ENCODE measurements at places on chromosomes 5 and 9.

DNA sequence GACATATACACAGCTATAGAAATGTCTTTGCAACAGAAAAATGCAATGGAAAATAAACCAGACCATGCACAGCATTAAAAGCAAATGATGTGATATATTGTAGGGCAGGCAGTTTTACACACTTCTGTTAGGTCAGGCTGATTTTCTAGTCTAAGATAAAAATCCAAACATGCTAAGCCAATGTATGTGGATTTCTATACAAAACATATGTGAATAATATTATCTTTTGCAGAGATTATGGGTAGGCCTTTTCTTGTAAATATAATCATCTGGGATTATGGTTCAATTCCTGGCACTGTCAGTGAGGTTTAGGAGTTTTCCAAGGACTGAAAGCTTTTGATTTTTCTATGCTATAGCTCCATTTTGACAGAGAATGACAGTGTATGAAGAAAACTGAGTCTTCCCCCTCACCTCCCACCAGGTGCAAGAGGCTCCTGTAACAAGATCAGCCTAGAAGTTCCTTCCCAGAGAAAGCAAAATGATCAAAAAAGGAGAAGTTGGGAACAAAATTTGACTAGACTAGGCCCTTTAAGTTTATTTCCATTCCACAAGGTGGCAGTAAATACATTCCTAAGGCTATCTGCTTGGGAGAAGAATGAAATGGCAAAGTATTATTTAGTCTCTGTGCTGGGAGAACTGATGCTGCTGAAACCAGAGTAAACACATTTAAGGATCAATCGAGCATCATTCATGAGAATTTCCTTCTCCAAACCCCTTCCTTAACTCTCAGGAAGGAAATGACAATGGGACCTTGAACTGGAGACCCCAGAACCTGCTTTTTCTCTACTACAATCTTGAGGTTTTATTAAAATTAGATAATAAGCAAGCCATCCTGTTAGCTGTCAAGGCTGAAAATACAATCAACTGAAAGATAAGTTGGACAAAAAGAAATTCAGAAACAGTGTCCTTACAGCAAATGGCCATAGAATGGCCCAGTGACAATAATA is 133.0 kb upstream of the TUT7 start:
- DNase-seq, result no peak

DNA sequence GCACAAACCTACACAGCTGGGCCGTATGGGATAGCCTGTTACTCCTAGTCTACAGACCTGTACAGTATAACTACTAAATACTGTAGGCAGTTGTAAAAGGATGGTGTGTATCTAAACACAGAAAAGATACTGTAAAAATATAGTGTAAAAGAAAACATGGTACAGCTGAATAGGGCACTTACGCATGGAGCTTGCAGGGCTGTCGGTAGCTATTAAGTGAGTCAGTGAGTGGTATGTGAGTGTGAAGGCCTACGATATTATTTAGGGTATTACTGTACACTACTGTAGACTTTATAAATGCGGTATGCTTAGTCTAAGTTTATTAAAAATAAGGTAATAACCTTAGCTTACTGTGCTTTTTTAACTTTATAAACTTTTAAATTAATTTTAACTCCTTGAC is 1.2 kb downstream of the ZCCHC9 start:
- DNase-seq, result no peak

- no peak for DNase-seq
Measured at GRCh38 chr5:36492984-36493654, 113.3 kb upstream of the SLC1A3 start.

DNA sequence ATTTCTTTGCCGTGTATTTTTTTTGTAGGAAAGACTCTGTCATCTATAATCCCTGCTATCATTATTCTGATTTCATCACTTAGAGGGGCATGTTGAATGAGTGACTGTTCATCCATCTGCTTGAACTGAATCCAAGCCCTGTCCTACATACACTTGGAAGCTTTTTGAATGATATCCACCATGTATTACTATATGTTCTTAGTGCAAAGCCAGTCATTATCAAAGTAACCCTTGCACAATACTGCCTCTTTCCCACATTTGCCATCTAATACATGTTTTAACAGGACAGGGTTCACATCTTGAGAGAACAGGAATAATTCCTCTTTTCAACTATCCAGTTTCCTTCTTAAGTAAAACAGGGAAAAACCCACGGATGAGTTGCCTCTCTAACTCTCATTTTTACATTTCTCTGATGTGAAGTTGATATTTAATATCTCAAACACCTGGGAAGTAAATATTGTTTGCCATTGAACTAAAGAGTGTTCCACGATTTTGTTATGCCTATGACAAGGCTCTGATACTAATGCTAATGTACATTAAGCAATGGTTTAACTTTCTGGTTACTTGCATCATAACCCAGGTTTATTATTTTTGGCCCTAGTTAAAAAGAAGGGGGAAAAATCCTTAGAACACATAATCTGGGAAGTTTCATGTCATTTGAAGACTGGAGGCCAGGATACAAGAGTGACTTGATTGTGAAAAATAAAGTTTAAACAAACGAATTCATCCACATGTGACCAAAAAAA is 103.7 kb upstream of the TARS1 start:
- no peak for DNase-seq

GRCh38 chr9:81522716-81523551 is 166.4 kb downstream of the TLE1 start:
- no peak for DNase-seq

DNA sequence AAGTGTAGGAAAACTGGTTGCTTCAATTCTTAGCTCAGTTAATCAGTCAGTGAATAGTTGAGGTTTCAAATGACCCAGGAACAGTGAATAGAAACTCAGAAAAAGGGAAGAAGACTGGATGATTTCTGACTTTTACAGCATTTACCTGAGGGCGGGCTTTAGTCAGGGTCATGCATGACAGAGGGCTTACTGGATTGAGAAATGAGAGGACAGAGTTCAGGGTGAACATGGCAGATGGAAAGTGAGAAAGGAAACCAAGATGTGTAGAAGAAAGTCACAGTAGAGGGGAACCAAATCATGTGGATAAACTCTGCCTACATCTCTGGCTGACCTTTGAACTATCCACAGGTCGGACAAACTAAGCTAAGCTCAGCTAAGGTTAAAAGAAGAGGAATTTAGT is 596.0 kb downstream of the SEMA5A start:
- no peak for DNase-seq

- no peak for DNase-seq
Measured at GRCh38 chr9:114631166-114631565, 20.1 kb downstream of the TMEM268 start.

DNA sequence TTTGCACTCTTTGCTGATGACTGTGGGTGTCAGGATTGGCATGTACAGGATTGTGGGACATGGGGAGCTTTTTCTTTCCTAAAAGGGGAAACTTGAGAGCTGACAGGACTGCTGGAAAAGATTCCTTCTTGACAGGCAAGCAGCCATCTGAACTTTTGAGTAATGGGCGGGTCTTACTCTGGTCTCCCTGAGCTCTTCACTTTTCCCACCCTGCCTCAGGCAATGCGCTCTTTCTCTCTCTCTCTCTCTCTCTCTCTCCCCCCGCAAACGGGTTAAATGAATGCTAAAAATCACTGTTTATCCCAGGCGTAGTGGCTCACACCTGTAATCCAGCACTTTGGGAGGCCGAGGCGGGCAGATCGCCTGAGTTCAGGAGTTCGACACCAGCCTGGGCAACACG is 37.1 kb upstream of the F2RL1 start:
- DNase-seq, result no peak

DNA sequence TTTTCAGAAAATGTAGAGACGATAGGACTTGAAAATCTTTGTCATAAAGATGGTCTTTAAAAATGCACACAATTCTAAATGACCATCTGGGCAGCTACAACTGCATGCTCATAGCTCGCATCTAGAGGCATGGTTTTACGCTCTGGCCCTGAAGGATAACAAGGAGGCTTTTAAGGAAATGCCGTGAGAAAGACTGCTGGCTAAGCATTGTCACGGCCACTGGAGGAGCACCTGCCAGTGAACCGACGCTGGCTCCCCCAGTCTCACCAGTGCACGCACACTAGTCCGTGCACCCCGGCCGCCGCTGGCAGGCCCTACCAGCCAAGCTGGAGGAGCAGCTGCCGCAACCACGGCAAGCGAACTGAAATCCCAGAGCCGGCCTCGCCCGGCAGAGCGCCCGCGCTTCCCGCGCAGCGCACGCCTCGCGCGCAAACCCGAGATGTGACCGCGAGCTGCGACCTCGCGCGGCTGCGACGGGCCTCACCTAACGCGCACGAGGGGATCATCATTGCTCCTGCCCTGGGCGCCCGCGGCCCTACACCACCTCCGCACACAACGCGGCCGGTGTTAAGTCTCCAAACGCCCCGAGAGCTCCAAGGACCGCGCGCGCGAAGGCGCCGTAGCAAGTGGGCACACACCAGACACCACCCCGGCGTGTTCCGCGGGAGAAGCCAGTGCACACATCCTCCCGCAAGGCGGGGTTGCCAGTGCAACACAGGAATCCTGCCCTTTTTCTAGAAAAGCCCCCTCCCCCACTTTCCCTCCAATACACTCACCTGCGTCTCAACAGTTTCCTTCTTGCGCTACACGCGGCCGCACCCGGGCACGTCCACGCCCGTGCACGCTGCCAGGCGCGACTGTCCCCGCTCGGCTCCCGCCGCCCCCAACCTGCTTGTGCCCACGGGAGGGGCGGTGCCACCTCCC is 5.3 kb downstream of the ELAVL2 start:
- no peak for DNase-seq

DNA sequence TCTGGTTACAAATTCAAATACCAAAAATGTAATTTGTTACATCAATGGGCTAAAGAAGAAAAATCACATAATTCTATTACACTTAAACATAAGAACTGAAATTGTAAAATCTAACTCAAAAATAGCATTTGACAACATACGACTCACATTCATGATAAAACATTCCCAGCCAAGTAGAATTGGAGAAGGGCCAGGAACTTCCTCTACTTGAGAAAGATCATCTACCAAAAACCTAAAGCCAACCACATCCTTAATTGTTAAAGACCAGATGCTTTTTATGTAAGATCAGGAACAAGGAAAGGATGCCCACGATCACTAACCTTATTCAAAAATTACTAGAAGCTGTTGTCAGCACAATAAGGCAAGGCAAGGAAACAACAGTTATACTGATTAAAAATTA is 1819.8 kb upstream of the C9orf72 start:
- DNase-seq, result no peak

- DNase-seq, result no peak
Measured at GRCh38 chr5:136199408-136199807, 6.4 kb upstream of the SMIM32 start.

GRCh38 chr5:94244921-94245320 is 373.5 kb downstream of the KIAA0825 start:
- no peak for DNase-seq

DNA sequence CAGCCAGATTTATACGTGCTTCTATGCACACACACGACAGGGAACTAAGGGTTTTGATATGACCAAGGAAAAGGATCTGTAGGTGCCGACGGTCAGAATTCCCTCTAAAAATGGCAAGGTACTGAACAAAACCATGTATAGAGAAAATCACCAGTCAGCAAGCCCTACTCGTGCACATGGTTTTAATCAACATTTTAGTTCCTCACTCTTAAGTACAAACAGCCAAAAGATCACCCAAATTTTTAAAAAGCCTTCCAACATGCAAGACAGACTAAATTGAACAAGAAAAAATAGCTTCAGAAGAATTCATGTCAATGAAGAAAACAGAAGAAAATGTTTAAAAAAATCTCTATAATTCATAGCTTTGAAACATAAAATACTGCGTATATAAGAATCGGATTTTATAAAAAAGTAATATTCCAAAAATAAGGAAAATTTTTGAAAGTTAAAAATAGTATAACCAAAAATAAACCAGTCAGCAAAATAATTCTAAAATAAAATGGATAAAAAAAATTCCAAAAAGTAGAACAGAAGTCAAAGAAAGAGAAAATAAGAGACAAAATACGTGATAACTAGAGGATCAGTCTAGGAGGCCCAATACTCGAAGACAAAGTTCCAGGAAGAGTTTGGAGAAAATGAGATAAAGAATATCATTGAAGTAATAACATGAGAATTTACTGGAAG is 43.0 kb upstream of the KCNV2 start:
- no peak for DNase-seq

DNA sequence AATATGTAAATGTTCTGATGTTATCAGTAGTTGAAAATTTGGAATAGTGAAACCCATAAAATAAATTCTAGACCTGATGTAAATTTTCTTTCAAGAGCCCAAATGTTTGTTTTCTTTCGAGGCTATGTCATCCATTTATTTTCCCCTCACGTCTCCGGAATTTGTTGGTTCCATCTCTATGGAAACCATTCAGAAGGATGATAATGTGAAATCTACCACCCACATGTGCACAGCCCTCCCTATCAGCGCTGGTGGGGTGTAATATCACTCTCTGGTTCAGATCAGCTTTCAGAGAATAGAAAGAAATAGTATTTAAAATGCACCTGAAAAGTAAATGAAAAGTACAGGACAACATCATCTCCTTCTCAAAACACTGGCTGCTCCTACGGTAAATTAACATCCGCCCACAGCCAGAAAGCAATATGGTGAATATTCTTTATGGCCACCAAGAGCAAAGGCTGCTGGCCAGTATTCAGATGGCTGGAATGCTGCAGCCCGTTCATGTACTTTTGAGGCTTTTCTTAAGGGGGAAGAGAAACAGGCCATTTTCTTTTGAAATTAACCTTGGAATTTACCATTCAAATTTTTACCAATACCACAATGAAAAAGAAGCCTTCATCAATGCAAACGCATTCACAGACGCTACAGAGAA is 28.5 kb downstream of the GLDC start:
- DNase-seq, result no peak

DNA sequence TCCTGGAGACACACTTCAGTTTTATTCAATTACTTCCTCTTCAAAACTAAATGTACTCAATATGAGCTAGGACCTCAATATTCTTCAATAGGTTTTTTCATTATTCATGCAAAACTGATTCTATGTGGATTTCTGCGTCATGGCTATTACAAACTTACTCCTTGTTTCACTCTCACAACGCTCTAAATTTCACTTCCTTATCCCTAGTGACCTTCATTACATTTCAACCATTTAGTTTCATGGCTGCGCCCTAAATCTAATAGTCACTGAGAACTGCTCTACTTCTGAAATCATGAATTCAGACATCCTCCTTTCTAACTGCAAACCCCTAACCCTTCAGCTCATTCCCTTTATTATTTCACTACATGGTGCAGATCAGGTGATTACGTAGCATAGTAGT is 93.9 kb downstream of the SLC25A46 start:
- no peak for DNase-seq

GRCh38 chr5:63563008-63563917 is 399.0 kb downstream of the HTR1A start:
- DNase-seq, result no peak

DNA sequence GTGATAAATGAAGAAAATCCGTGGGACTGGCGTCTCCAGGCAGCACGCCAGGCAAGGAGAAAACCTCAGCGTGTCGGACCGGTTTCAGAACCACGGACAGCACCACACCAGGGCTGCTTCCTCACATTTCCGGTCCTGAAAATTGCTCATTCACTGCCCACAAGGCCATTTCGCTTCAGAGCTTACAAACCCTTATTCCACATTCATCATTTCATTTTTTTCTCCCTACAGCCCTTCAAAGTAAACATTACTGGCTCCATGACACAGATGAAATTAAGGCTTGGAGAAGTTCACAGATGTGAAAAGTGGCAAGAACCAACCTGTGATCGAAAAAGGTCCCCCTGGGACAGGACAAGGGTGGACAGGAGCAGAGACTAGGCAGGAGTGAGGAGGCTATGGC is 1.5 kb upstream of the GPRIN1 start:
- peak; percentile 58 for DNase-seq

GRCh38 chr5:72129725-72130124 is 22.4 kb downstream of the MAP1B start:
- no peak for DNase-seq

GRCh38 chr5:163893281-163893680 is 387.9 kb downstream of the MAT2B start:
- no peak for DNase-seq

GRCh38 chr9:125591245-125591644 is 115.8 kb downstream of the MAPKAP1 start:
- DNase-seq, result no peak
